ENCODE measurements at places on chromosomes 1 and 21.

GRCh38 chr1:175033953-175034352 is 10.7 kb upstream of the MRPS14 start:
- no peak for DNase-seq

DNA sequence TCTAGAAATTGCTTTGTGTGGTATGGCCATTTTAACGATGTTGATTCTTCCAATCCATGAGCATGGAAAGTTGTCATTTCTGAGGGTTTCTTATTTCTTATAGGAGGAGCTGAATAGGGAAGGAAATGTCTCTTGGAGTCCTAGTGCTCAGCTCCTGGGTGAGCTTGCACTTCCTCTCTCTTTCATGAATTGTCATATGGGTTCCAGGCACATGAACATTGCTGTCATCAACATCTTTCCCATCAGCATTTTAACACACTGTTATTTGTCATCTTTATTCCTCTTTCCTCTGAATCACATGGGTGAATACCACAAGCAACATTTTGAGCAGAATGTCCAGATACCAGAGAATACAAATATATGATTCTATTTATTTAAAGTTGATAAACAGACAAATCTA is 23.4 kb downstream of the SLAMF6 start:
- no peak for DNase-seq

- no peak for DNase-seq
Measured at GRCh38 chr1:147478521-147478920, 62.8 kb upstream of the BCL9 start.

- no peak for DNase-seq
Measured at GRCh38 chr21:42556960-42557359, 43.3 kb downstream of the SLC37A1 start.

DNA sequence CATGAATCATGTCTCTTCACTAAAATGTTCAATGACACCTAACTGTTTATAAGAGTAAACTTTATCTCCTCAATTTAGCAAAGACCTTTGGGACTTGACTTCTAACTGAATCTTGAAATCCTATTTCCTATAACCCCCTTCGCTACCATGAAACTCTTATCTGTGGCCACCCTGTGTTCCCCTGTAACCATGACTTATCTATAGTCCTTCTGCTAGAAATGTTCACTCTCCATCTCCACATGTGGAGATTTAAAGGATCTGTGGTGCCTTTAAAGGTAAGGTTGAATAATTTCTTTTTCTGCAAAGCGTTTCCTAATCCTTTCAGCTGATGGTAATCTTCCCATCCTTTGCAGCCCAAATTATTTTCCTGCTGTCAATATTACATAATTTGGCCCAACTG is 436.3 kb upstream of the RUNX1 start:
- no peak for DNase-seq

DNA sequence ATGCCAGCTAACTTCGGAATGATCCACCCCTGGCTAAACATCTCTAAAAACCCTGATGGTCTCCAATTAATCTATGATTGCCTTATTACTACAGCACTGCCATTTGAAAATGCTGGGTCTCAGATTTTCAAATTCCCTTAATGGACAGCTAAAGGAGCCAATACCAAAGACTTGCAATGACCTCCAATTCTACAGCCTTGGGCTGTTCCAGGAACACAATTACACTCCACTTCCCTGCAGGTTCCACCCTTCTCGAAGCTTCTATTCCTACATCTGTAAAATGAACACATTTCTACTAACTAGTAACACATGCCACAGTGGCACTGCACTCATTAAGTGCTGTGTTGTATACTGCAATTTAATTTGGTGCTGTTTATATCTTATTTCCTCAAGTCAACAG is 85.7 kb upstream of the AK4 start:
- DNase-seq, result no peak

GRCh38 chr1:178643831-178644230 is 81.2 kb upstream of the RALGPS2 start:
- no peak for DNase-seq

GRCh38 chr1:226603858-226604559 is 55.4 kb downstream of the STUM start:
- DNase-seq, result no peak

DNA sequence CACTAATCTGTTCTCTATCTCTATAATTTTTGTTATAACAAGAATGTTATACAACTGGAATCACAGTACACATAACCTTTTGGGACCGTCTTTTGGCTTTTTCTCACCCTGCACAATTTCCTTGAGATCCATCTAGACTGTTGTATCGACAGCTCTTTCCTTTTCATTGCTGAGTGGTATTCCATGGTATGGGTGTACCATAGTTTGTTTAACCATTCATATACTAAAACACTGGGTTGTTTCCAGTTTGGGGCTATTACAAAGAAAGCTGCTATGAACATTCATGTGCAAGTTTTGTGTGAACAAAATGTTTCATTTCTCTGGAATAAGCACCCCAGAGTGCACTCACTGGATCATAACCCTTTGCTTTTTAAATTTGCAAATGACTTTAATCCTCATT is 15.4 kb upstream of the HCRTR1 start:
- DNase-seq, result no peak

- no peak for DNase-seq
Measured at GRCh38 chr1:75083223-75083622, 51.0 kb upstream of the LHX8 start.

GRCh38 chr1:45612941-45613579 is 10.8 kb downstream of the CCDC17 start:
- DNase-seq, result no peak

Measured in HCEC 1CT (cell line).